ENCODE measurements at places on chromosomes 7 and 10.

DNA sequence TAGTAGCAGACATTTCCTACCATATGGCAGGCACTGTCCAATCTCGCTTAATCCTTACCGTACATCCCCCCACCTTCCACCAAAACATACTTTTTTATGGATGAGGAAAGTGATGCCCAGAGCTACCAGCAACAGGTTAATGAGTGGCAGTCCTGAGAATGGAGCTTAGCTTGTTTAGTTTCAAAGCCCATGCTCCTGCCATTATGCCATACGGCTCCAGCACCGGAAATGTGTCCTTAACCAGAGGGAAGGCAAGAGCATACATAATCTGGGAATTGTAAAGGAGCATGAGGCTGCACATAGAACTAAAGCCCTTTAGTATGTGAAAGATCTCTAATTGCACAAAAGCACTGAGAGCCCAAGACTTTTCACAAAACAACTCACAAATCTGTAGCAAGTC, 155.9 kb upstream of the PHYHIPL start:
- no peak for DNase-seq

- DNase-seq = no peak
These were observed 662.0 kb upstream of the FOXK1 start for GRCh38 chr7:4020086-4020485.

DNA sequence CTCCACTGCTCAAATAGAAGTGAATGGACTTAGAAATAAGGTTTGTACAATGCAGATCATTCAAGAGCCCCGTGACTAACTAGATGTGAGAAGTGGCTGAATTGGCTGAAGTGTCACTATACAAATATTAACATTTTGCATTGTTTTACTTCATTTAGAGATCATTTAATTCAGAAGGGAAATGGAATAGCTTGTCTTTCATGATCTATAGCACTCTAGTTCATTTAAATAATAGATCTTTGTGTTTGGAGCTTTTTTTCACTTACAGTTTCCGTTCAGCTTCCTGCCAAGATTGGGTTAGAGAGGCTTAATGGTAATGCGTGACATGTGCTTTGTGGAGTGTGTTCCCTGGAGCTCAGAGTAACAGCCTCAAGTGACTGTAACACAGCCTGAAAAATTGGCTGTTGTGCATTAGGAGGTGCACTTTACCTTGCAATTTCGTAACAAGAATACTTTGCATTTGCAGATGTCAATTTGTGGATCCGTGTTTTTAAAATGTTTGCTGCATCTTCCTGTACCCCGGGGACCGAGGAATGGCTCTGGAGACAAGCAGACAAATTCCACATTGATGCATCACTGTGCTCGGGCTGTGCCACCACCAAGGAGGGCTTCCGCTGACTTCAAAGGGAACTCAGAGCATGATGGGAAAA, 170.3 kb downstream of the NRP1 start:
- DNase-seq = no peak

- DNase-seq = no peak
These were observed 128.5 kb downstream of the INHBA start for GRCh38 chr7:41574377-41574776.

GRCh38 chr10:52652431-52653262, 119.9 kb downstream of the MBL2 start:
- DNase-seq = no peak

DNA sequence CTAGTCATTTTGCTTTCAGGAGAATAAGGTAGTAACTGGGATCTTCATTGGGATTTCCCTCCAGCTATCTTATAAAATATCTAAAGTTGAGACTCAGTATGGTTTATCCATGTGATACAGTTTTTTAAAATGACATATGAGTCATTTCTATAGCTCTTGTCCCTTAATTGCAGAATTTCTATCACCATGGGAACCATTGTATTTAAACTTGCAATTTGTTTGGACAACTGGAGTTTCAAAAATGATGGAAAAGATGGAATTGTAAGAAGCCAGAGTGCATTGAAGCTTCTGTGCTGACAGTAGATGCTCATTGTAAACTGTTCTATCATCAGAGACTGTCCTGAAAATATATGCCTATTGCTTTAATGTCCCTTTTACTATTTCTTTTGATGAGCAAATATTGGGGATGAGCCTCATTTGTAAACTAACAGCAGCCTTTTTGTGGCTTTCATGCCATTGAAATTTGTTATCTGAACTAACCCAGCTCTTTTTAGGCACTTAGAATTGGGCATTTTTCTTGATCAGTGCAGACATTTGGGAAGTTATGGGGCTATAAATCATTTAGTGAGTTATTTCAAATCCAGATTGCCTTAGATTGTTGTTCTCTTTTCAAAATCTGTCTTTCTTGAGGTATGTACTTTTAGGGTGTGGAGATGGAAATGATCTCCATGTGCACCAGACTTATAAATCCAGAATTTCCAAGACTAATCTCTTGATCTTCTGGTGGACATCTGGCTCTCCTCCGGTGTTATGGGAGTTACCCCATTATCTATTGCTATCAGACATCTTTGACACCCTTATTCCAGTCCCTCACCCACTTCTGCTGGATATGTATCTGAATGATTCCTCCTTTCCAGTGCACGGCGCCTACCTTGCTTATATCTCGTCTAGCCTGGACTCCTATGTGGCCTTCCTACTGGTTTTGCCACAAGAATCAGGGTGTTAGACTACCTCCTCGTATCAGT, 159.0 kb downstream of the SND1 start:
- DNase-seq = no peak
